Right renal pelvis (tissue), 4 donors: ENCODE measurements at places on chromosomes 1 and 21.
A peak's percentile ranks its signal among the peaks of the same experiment; 100 is the strongest.

DNA sequence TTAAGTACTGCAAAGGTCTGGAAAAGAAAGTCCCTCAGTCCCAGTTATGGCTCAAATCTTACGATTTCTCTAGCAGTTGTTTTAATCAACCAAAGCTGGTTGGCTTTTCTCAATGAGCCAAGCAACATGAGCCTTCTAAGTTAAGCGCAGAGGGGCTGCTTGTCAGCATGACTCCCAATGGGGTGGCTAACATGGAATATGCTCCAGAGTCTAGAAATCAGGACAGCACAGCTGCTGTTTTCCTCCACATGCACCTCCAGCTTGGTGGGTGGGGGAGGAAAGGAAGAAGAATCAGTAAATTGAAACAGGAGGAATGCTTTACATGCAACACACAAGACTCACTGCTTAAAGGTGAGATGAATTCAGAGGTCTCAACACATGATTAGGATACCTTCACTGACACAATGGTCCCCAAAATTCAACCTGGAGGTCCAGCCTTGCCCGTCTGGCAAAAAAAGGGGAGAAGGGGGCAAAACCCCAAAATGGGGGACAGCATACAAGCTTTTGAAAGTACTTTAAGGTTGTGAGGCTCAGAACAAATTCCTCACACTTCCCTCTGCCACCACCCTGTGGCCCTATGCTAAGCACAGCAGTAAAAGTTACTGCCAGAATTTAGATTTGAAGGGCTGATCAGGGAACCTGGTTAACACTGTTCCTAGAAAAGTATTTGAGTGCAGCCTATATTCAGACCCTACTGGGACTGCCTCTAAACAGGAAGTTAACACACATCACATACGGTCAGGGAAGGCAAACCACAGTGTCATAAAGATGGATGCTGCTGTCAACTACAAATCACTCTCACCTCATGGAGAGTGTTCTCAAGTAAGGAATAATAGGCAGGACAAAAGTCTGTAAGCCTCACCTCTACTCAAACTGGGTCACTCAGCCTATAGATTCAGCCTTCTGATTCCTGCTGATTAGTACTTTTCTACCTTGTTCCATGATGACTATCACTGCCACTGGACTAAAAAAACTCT, 2.6 kb downstream of the GATAD2B start:
- DNase-seq = no peak

DNA sequence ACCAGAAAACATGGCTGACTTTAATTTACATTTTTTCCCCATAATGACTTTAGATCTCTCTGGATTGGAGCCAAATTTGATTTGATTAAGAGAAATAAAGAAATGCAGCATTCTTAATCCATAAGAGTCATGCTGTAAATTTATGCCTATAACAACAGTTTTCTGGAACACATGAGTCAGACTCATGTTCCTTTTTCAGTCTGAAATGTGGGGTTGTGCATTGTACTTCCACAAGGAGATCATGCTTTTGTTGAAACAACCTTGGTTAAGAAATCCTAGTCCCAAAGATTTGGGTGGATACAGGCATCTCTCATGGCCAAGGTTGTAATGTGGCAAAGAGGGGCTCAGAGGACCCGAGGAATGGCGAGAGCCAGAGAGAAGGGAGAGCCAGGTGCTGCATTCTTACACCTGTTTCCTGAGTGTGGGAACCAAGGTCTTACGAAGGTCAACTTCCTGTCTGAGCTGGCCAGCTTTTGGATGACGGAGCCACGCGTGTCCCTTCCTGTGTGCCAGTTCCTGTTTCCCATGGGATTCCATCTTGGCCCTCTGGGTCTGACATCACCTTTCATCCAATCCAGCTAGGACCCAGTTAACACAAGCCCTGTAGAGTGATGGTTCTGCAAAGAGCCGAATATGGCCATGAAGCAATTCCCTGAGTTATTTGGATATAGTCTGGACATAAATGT, 23.1 kb downstream of the CLDN14 start:
- DNase-seq = no peak

GRCh38 chr1:64895500-64895899, 70.8 kb downstream of the JAK1 start:
- DNase-seq = no peak

GRCh38 chr1:109198745-109199144, 15.0 kb upstream of the SARS1 start:
- no peak for DNase-seq

DNA sequence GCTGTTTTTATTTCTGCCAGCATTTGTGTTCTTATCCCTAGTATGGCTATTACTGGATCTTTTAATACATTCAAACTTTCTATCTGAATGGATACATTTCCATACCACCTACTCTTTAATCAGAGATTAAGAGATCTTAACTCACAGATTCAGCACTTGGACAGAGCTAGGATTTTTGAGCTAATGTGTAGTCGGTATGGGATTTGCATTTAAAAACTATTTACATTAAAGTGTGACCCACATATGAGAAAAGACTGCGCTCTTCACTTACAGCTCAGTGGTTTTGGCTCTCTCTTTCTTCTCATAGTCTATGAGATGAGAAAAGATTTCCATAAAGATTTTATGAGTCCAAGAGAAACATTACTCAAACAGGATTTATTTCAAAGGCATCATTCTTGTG, 16.4 kb downstream of the HMGB4 start:
- no peak for DNase-seq

GRCh38 chr1:61175976-61176375, 93.6 kb downstream of the NFIA start:
- DNase-seq = no peak

DNA sequence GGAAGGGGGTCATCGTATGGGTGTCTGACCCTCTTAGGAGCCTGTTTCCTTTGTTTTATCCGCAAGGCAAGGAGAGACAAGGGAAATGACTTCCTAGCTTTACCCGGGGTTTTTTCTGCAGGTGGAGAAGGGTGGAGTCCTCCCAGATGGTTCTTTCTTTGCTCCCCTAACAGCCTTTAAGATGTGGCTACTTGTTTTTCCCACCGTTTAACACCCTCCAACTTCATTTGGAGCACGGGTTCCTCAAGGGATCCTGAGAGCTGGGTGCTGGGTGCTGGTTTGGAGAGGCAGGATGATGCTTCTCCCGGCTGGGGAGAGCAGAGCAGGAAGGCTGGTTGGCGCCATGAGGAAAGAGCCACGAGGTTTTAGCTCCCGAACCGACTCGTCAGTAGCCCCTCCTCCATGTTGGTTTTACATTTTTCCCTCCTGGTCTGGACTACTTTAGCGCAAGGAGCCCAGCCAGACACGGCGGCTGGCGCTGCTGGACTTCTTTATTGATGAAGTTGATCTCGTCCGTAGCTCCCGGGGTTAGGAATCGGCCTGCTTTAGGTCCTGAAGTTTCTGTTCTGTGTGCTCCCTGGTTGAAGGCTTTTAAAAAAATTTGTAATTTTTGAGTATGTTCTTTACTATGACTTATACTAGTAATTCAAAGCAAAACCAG, 1.4 kb downstream of the UCK2 start:
- peak; percentile 39 for DNase-seq

DNA sequence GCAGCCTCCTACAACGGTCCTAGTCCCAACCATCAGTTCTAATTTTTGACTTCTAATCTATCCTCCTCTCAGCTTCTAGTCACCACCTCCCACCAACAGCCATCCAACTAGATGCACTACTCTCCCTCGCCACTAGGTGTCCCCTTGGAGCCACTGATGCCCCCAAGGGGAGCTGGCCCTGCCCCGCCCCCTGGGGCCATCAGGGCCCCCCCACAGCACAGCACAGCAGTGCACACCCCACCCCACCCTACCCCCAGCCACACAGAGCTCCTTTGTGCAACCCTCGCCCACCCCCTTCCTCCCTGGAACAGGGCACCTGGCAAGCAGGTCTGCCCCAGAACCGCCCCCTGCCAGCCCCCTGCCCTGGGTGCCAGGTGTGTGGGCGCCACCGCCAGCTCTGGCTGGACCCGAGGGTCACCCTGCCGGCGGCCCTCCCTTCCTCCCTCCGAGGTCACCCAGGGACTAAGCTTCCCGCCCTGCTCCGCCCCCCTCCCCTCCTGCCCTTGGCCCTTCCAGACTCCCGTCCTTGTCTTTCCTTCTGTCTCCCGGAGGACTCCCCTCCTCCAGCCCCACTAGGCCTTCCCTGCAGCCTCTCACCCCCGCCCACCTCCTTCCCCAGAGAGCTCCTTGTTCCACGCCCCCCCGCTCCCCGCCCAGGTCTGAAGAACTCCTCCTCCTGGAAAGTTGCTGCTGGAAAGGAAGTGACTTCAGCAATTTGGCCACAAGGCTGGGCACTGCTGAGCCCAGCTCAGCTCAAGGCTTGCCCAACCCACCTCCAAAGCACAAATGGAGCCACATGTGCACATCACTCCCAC, 47.0 kb downstream of the AHDC1 start:
- DNase-seq = no peak

GRCh38 chr1:93770640-93771039, 89.0 kb upstream of the BCAR3 start:
- no peak for DNase-seq

- no peak for DNase-seq
Measured at GRCh38 chr1:226660410-226661182, 78.5 kb downstream of the ITPKB start.

GRCh38 chr1:203512848-203513584, 19.1 kb downstream of the OPTC start:
- DNase-seq = no peak

DNA sequence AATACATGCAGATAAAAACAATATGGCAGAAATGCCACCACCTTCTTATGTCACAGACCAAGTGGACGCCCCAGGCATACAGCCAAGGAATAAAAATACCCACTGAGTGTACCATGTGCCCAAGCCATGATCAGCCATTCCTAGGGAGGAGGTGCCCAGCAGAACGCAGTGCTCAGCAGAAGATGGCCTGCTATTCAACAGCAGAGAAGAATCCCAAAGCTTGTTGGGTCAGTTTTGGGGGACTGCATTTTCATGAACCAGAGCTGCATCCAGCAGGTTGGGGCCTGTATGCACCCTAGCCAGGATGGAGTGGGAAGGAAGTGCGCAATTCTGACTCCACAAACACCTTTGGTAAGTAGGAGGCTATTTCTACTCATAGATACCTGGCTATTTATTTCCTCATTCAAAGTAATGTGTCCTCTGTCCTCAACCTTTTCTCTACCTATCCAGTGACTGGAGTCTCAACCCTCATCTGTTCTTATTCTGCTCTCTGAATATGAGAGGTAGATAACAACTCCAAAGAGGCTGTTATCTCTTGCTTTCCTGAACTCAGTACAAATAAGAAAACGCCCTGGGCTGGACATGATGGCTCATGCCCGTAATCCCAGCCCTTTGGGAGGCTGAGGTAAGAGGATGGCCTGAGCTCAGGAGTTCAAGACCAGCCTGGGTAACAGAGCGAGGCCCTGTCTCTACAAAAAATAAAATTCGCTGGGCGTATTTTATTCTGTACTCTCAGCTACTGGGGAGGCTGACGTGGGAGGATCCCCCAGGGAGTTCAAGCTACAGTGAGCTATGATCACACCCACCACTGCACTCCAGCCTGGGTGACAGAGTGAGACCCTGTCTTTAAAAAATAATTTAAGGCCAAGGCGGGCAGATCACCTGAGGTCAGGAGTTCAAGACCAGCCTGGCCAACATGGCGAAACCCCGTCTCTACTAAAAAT, 2.5 kb upstream of the PLEKHM2 start:
- no peak for DNase-seq

DNA sequence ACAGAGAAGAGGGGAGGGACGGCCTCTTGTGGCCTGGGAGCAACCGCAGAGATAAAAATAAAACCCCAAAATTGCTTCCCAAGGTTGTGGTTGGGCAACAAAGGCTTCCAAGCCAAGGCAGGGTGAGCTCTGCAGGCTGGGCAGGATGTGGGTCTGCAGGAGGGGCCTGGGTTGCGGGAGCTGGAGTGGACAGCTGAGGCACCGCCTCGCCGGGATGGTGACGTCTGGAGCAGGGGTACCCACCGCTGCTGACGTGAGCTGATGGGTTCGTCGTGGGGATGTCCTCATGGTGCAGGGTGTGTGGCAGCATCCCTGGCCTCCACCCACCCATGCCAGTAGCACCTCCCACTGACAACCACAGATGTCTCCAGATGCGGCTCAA, 3.7 kb downstream of the AURKAIP1 start:
- no peak for DNase-seq

DNA sequence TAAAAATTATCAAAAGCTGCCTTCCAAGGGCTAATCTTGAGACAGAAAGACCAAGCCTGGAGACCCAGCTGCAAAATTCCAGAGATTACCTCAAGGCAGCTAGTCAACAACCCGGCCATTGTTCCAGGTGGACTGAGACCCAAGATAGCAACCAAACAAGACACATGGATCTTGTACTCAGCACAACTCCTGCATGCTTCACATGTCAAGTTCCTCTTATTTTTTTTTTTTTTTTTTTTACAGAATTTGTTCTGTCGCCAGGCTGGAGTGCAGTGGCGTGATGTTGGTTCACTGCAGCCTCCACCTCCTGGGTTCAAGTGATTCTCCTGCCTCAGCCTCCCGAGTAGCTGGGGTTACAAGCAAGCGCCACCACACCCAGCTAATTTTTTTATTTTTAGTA, 40.1 kb downstream of the CD2 start:
- no peak for DNase-seq

- no peak for DNase-seq
Measured at GRCh38 chr1:174982971-174983689, 16.6 kb upstream of the CACYBP start.

DNA sequence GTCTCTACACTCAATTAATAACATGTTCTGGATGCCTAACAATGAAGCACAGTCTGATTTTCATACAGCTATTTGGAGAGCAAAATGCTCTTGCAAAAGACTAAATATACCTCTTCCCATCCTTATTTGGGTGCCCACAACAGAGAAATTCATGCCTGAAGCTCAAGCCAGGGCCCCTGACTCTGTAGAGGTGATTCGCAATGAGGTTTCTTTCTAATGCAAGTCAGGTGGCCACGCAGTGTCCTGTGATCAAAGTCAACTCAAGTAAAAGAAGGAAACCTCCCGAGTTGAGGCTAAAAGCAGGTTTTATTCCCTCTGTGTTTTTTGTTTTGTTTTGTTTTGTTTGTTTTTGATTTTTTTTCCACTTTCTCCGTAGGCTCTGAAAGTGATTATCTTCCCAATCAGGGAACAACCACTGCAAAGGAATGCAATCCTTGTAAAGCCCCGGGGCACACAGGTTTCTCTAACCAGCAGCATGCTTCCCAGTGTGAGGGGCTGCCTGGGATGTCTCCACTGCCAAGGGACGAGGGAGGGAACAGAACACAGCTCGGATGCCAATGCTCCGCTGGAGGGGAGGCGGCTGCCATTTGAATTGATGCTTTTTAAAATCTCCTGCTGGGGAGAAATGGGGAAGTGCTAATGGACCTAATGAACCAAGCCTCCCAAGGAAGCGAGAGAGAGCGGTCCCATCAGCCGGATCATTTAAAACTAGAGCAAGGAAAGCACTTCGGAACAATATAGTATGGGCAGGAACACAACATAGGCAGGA, 73.8 kb upstream of the SSX2IP start:
- no peak for DNase-seq

GRCh38 chr1:67588178-67588855, 96.7 kb upstream of the GADD45A start:
- DNase-seq = no peak

GRCh38 chr1:186255266-186255665, 119.8 kb downstream of the TPR start:
- DNase-seq = no peak

DNA sequence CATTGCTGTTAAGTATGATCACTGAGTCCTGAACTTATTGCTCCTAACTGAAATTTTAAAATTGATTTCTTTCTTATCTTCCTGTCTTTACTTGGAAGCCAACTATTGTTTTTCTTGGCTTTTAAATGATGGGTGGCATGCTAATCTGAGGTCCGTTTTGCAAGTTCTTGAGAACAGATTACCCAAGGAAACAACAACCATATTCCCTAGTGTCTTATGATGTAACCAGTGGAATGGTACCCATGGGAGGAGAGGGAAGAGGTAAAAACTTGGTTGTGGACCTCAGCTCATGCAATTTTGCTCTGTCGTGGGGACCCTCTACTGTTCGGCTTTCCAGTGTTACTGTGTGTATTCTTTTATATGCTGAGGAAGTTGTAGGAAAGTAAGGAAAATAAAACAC, 454.8 kb upstream of the ADAMTS5 start:
- no peak for DNase-seq
